SK-N-DZ (cell line): ENCODE measurements at places on chromosomes 13 and 19.

- DNase-seq = no peak
Measured at GRCh38 chr19:8224394-8225145, 15.4 kb downstream of the CERS4 start.

- peak; percentile 71 for DNase-seq
Measured at GRCh38 chr13:38090913-38091312, 221.3 kb upstream of the TRPC4 start.

- DNase-seq = no peak
Measured at GRCh38 chr13:43861863-43862262, 17.7 kb downstream of the CCDC122 start.

DNA sequence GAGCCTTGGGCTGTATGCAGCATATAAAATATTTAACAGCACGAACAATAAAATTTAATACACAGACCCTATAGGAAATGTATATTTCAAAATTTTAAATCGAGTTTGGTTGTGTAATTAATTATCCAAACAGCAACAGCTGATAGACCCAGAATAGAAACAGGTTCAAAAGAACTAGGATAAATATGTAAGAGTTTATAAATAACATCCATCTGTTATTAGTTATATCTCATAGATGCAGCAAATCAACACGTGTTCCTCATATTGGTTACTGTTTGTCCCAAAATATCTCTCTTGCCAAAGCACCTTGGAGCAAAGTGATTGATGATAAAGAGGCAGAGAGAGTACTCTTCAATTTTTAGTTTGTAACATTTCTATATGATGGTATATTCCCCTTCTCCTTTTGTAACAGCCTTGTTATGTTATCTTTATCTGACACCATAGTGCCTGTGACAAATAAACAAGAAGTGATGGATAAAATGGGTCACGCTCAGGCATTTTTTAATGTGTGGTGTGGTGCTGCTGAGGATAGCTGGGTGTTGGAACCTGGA lies 260.6 kb upstream of the NBEA start:
- DNase-seq = no peak

- DNase-seq = no peak
Measured at GRCh38 chr19:17528610-17529009, 17.2 kb downstream of the PGLS start.

- DNase-seq = peak; percentile 52
Measured at GRCh38 chr19:41994521-41994971, 516 bp upstream of the ATP1A3 start.

GRCh38 chr13:109785141-109785891 lies 1.1 kb downstream of the IRS2 start:
- DNase-seq = peak; percentile 47

DNA sequence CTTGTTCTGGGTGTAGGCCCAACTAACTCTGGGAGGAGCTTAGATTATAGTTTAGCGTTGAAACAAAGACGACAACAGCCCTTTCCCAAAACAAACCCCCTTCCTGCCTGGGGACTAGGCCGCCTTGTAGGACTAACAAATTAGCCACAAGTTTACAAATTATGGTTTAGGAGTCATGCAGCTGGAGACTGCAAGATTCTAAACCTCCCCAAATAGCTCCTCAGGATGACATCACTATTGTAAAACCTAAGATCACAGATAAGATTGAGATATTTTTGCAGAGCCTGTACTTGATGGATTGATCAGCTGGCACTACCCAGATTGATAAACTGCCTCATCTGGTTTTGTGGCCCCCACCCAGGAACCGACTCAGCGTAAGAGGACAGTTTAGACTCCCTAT lies 2.3 kb upstream of the SLC25A15 start:
- no peak for DNase-seq

DNA sequence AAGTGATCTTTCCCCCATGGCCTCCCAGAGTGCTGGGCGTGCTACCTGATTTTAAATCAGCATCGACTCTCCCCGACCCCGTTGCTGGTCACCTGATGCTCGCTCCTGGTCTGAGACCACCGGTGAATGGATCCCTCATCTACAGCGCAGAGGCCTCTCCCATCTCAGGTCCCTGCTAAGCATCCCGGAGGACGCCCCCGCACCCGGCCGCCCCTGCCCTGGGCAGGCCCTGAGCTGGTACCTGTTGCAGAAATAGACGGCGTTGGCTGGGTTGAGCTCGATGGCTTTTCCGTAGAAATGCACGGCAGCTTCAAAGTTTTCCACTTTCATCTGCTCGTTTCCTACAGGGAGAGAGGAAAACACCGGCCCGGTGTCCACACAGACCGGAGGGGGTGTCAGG lies 18.1 kb downstream of the SGTA start:
- no peak for DNase-seq

GRCh38 chr13:73341748-73342147 lies 282.9 kb downstream of the KLF5 start:
- no peak for DNase-seq

GRCh38 chr19:28981994-28982393 lies 231.0 kb downstream of the UQCRFS1 start:
- DNase-seq = no peak
